Right kidney (tissue), 9 donors: ENCODE measurements at places on chromosomes 12 and 14.

GRCh38 chr12:23662966-23663365, 286.5 kb downstream of the SOX5 start:
- DNase-seq: no peak

- DNase-seq: no peak
Observed at GRCh38 chr12:110765111-110765510, 22.4 kb upstream of the PPP1CC start.

GRCh38 chr12:40689576-40689975, 2.7 kb upstream of the CNTN1 start:
- DNase-seq: no peak

DNA sequence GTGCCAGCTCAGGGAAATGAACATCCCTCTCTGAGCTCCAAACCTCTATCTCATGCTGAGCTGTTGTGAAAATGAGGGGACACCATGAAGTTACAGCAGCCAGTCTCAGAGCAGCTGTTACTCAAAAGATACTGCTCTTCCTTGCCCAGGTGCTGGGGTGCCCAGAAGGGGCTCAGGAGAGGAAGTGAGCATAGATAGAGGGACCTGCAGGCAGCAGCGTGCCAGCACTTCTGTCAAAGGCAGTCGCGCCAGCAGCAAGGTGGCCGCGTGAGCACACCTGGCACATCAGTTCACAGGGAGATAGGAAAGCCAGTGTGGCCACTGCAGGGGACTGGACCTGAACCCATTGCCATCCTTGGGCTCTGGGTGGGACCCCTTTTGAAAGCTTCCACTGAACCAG, 27.8 kb downstream of the C14orf132 start:
- DNase-seq: no peak

GRCh38 chr12:124094733-124095132, 121.7 kb downstream of the ZNF664 start:
- no peak for DNase-seq

DNA sequence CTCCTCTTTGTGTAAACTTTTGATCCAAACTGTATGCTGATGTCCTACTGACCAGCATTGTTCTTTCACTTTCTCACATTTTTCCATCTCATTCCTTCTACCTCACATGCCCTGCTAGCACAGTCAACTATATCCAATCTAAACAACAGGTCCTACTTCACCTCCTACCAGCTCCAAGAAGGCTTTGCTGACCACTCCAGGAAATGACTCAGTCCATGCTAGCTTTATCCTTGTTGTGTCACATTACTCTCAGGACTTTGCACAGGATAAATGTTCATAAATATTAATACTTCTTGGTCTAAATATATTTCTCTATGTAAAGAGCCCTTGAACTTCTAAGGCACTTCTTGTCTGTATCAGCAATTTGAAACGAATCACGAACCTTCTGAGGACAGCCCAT, 64.9 kb upstream of the PCED1B start:
- DNase-seq: no peak

DNA sequence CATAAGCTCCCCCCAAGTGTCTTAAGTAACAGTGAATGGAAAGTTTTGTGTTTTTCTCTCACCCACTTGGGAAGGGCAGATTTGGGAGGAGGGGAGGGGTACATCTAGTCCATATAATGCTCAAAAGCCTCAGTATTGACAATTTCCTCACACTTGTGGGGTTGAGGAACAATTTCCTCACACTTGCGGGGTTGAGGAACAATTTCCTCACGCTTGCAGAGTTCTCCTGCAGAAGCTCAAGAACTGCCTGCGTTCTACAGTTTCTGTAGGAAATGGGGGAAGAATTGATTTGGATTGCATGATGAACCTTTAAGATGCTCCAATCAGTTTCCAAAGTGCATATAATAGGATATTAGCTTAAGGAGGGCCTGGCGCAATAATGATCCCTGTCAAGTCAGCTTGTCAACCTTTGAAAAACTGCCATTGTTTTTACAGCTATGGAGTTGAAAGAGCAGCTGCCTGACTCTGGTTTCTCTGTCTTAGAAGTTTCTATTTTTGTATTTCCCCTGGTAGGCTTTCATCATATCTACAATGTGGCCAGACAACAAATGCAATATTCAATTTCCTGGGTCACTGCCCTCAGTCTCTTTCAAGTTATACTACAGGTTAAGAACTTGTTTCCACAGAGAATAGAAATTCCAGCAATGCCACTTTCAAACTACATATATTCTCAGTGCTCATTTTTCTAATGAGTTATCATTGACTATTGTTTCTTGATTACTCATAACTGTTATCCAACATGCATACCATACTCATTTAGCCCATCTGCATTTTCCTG, 66.5 kb downstream of the PLEKHG7 start:
- no peak for DNase-seq

GRCh38 chr12:16552301-16552700, 53.7 kb downstream of the LMO3 start:
- DNase-seq: no peak

DNA sequence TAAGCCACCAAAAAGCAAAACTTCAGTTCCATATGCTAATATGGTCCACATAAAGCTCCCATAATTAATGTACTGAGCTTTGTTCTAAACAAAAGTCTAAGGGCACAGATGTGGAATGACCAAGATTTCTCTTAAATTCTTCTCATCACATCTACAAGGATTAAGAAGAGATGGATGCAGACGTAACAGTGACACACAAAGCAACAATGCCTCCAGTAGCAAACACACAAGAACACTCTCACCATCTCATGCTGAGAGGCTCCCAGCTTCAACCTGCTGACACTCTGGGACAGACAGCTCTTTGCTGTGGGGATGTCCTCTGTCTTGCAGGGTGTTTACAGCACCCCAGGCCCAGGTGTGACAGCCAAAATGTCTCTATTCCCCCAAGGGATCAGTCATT, 48.2 kb downstream of the SETD3 start:
- DNase-seq: no peak

DNA sequence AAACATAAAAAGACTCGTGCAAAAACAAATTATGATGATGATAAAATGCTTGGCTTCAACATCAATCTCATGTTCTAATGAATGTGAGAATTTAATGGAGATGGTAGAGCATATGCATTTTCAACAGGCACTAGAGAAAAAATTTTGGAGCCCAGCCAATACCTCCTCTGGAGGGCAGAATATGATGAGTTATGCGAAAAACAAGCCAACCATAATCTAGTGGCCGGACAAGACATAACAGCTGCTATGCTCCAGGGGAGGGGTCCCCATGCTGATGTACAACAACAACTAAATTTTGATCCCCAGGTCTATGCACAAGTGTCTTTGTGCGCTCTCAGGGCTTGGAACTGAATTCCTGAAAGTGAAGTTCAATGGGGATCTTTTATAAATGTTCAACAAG, 1197.5 kb downstream of the LRFN5 start:
- no peak for DNase-seq

DNA sequence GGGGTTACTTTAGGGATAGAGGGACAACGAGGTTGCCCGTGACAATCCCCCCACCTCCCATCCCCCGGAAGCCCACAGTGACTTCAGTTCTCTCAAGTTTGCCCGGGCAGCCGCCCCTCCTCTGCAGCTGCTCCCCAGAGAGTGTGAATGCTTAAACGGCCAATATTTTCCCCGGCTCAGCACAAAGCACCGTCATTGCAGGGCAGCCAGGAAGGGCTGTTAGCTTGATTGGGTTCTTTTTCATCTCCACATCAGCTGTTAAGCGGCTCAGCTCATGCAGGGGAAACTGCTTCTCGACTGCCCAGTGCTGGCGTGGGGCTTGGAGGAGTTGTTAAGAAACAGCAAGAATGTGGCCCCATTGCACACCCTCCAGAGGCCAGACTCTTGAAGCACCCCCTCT, 120.5 kb upstream of the NCOR2 start:
- DNase-seq: no peak
